ENCODE measurements at places on chromosomes 12 and 14. TPM values are rescaled to one million over a fixed set of nuclear protein-coding genes. Genes with fewer than 3 reads are reported as not detected.

The VRK1 gene
- total RNA-seq = 1.8 TPM

The IAPP gene
- total RNA-seq = 0.25 TPM

The AP4S1 gene
- 1.9 TPM for total RNA-seq

The NTS gene
- 0.20 TPM for total RNA-seq

The IL31 gene
- total RNA-seq = not detected

The SLC39A2 gene
- not detected for total RNA-seq

The PCNX4 gene
- 17.4 TPM for total RNA-seq

The ADAM21 gene
- not detected for total RNA-seq

The IL23A gene
- 0.43 TPM for total RNA-seq

The MEG3 gene
- 26.7 TPM for total RNA-seq

The TMEM229B gene
- 0.93 TPM for total RNA-seq

The TRIM9 gene
- 0.20 TPM for total RNA-seq

The CD69 gene
- 0.53 TPM for total RNA-seq

The KRT2 gene
- not detected for total RNA-seq

The AQP6 gene
- 0.28 TPM for total RNA-seq

The KRT71 gene
- not detected for total RNA-seq

The CD4 gene
- total RNA-seq = 22.7 TPM

The AKAP3 gene
- total RNA-seq = 1.6 TPM

The POLE2 gene
- total RNA-seq = 3.3 TPM

The SIRT4 gene
- 3.4 TPM for total RNA-seq

The MYG1 gene
- total RNA-seq = 24.0 TPM

The SGPP1 gene
- 15.5 TPM for total RNA-seq

The B3GNT4 gene
- total RNA-seq = not detected

The BATF gene
- 1.4 TPM for total RNA-seq

The PLEKHH1 gene
- 2.9 TPM for total RNA-seq

The CLEC1B gene
- total RNA-seq = 10.7 TPM

The SPIC gene
- 1.4 TPM for total RNA-seq

The PTHLH gene
- total RNA-seq = 0.10 TPM

The CAPZA3 gene
- total RNA-seq = 0.33 TPM

The MIP gene
- total RNA-seq = 0.60 TPM

The KRT3 gene
- total RNA-seq = not detected

The SH2B3 gene
- 11.7 TPM for total RNA-seq

The GPRC5A gene
- total RNA-seq = 0.73 TPM
